SK-N-SH (cell line): ENCODE measurements at places on chromosomes 4 and X.
A peak's percentile ranks its signal among the peaks of the same experiment; 100 is the strongest.

DNA sequence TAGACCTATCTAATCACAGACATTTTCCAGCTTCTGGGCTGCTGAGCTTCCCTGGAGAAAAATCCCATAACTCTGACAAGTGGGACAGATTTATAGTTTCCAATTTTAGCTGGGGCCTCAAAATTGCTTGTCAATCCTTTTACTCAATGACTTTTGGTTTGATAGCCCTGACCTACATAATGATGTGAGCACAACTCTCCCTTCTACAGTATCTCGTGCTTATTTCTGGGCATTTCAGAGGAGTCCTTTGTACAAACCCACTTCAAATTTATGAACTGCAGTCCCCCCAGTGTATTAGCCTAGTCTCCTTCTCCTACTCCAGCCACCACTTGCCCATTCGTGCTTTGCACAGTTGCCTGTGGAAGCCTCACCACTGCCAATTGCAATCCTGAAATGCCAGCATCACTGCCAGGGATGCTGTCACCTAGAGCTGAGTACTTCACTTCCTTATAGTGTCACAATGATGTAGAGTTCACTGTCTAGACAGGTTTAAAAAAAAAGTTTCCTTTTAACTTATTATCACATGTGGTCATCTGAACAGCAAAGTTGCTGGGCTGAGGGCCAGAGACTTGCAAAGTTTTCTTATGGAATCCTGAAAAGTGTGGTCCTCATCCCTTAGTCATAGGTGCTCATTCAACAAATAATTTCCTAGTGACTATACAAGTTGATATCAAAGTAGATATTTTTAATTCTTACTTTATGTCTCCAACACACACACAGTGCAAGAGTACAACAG is 21.2 kb downstream of the TRAM1L1 start:
- no peak for DNase-seq

GRCh38 chr4:141329174-141329569 is 108.5 kb downstream of the ZNF330 start:
- no peak for DNase-seq

DNA sequence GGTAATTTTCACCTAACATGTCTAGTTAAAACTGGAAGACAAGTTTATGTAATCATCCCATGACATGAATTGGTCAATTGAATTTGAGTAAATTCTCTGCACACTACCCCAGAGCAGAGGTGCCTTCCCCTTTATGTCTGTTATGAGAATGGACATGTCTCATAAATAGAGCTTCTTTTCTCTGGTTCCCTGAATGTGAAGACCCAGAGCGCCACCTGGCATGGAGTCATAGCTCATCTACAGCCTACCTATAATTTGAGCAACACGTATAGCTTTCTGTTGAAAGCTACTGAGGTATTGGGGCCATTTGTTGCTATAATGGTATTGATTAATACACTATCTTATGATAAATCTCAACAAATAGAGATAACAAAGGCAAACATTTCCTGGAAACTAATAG is 626.5 kb upstream of the GALNTL6 start:
- DNase-seq, result no peak

- DNase-seq, result no peak
Measured at GRCh38 chr4:15587649-15588048, 67.5 kb downstream of the FBXL5 start.

- DNase-seq, result no peak
Measured at GRCh38 chrX:44903830-44904530, 31.0 kb downstream of the KDM6A start.

DNA sequence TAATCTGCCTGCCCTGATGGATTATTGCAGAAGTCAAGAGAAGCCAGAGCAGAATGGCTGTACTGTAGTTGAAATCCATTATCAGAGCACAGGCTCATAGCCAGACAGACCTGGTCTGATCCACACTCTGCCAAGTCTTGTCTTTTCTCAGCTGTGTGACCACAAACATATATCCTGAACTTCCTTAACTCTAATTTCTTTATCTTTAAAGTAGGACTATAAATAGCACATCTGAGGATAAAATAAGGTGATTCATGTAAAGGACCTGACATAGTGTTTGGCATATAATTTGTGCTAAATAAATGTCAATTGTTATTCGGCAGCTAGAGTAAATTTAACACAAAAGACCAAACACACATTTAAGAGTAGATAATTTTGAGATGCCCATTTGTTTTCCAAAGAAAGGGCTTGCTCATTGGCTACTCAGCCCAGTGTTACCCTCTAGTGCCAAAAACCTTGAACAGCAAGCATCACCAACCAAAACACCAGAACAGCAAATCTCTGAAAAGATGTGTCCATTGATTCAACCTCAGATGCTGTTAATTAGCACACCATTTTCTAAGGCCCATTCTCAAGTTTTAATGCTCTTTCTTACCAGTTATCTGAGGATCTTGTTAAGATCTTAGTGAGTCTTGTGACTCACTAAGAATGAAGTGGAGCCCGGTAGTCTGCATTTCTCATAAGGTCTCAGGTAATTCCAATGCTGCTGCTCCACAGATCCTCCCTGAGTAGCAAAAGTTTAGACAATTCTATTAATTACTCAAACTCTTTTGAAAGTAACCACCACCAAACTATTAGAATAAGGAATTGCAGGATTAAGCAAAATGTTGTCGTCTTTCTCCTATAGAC is 108.8 kb downstream of the HHIP start:
- no peak for DNase-seq

DNA sequence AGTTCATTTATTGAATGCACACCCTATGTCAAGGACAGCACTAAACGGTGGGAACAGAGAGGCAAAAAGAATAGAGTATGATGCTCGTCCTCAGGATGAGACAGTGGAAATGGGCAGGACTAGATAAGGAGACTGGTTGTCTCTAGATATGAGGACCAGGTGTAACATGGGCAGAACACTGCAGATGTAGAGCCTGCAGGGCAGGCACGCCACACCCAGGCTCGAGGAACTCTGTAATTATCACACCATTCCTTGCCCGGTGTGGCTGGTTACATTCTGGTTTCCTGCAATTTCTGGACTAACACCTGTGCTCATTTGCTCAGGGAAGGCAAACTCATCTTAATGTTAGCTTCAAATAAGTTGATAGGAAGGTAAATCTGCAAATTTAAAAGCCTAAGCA is 334.4 kb downstream of the DHX15 start:
- no peak for DNase-seq

DNA sequence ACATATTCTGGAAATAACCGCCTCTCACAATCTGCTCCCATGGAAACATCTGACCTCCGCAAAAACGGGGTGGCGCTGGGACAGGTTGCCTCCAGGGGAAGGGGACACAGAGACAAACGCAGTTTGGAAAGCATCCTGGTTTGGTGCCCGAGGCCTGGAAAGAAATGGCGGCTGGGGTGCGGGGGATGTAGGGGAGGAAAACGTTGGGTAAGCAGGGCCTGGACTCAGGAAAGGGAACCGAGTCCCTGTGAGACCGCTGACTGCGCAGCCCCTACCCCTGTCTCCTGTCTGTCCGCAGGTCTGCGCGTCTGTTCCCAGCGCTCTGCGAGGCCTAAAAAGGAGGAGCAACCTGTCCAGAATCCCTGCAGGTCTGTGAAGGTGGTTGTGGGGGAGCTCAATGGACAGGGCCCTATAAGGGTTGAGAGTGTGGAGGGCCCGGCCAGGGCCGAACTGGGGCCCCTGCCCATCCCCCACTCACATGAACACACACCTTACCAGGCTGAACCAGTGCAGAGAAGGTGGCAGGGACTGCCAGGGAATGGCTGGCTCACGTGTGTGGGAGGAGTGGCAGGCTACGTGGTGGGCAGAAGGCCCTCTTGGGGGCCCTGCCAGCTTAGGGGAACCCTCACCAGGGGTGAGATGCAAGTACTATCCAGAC is 672 bp downstream of the TCEAL3 start:
- peak; percentile 30 for DNase-seq

DNA sequence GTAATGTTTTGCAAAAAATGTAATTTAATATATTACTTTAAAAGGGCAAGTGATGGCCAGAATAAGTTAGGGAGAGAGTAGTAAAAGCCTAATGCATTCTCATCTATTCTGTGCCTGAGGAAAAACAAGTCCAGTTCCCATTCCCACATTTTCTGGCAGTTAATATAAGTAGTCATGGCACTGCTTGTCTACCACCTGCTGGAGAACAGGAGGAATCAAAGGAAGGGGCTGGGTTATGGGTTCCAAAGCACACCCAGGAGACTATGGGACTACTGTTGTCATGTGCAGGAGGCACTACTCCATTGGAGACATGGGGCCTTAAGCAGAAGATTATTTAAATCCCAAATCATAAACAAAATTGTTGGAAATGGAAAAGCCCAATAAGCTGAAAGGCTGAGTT is 2618.6 kb downstream of the ARAP2 start:
- DNase-seq, result no peak

DNA sequence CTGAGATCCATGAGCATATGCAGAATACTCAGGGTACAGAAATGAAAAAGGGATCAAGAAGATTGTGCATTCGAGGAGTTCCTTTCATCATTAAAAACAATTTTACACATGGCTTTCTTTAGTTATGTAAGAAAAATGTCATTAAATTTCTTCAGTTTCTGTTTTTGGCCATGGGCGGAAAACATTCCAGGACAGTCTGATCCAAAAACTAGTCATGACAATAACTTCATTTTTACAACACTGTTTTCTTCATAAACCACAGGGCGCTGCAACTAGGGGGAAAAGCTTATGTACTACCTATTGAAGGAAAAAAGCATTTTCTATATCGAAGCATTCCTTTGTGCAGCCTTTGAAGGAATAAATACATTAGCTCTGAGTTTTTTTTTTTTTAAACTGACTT is 28.2 kb downstream of the IL13RA1 start:
- no peak for DNase-seq

GRCh38 chrX:42274151-42274550 is 350.8 kb upstream of the CASK start:
- DNase-seq, result no peak
